ENCODE measurements at places on chromosomes 2 and 18.

GRCh38 chr2:1509271-1510065 lies 96.2 kb downstream of the TPO start:
- no peak for DNase-seq

DNA sequence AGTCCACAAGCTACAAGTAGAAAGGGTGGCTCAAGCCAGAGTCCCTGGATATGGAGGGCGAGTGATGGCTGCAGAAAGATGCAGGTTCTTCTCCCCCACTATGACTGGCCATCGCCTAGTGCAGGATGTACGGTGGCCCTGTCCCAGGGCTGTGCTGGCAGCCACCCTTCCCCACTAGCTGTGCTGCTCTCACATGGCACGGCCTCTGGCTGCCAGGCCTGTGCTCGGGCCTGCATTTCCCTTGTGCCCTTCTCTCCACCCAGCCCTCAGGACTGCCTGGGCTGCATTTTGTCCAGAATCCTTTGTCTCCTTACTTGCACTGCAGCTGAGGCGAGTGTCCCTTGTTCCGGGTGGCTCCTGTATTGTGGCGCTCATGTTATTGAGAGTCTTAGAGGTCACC lies 1.6 kb upstream of the RAMP1 start:
- no peak for DNase-seq

DNA sequence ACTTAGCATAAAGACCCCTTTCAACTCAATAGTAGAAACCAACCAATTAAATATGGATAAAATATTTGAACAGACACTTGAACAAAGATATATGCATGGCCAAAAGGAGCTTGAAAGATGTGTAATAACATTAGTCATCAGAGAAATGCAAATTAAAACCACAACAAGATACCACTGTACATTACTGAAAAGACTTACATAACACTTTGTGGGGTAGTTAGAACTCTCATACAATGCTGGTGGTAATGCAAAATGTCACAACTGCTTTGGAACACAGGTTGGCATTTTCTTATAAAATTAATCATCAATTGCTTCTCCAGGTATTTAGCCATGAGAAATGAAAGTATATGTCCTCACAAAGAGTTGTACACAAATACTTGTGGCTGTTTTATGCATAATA lies 60.7 kb downstream of the TTC27 start:
- DNase-seq, result no peak

DNA sequence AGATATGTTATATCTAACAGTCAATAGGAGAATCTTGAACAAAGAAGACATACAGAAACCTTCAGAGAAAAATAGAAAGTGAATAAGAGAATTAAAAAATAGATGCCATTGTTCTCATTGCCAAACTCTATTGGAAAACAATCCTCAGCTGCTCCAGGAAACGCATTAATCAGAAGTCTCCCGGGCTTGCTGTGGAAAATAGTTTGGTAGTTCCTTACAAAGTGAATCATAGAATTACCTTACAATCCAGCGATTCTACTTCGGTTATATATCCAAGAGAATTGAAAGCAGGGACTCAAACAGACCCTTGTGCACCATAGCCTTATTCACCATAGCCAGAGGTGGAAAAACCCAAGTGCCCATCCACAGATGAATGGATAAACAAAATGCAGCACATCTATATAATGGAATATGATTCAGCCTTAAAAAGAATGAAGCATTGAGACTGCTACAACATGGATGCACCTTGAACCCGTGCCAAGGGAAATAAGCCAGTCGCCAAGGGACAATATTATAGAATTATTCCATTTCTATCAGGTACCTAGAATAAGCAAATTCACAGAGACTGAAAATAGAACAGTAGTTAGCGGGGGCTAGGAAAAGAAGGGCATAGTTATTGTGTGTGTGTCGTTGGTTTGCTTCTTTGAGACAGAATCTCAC lies 21.9 kb upstream of the CHRNA1 start:
- DNase-seq, result no peak

DNA sequence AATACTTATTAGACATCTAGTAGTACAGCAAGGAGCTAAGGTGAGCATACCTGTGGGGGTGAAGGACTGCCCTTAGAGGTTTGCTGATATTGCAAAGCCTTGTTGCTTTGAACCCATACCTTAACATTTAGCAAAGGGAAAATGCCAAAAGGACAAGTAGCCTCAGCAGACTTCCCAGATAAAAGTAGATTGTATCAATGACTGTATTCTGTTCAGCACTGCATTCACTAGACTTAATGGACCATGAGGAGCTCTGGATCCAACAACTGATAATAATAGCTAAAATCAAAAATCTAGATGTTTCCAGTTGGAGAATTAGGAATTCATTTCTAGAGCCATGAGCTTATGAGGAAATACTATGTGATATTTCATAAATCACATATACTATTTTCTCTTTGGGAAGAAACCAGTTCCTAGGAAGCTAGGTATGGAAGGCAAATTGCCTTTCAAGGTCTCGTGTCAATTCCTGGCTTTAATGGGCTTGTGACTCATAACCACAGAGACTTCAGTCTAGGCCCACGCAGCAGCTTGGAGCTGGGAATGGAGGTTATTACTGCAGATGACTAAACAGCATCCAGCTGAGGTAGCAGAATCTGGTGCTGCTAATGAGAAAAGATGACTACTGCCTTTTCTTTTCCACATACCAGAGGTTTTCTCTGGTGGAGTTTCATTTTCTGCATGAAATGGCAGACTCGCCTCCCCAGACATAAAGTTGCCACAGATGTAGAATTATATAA lies 191.2 kb upstream of the NABP1 start:
- DNase-seq, result peak; percentile 29

DNA sequence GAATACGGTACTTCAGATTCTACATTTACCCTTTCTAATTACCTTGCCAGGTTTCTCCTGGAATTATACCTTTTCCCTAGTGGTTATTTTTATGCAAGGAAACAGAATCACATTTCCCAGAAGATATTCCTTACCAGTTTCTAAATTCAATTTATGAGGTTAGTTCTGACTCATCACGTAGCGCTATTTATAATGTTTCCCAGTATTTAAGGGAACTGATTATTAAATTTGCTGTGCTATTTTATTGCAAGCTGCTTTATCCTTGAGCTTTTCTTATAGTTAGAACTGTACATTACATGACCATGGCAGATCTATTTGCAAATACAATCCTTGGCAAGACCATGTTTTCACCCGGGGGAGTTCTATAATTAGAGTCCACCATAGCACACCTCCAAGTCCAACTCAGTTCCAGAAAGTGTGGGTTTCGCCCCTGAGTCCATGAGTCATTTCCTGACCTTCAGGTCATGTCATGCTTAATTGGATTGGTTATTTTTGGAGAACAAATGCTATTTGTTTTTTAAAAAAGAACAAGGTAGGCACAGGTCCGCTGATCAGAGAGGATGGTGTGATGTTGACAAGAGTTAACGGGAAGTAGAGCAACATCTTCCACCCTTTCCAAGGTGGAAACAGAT lies 126.6 kb downstream of the ZNF532 start:
- DNase-seq, result no peak

DNA sequence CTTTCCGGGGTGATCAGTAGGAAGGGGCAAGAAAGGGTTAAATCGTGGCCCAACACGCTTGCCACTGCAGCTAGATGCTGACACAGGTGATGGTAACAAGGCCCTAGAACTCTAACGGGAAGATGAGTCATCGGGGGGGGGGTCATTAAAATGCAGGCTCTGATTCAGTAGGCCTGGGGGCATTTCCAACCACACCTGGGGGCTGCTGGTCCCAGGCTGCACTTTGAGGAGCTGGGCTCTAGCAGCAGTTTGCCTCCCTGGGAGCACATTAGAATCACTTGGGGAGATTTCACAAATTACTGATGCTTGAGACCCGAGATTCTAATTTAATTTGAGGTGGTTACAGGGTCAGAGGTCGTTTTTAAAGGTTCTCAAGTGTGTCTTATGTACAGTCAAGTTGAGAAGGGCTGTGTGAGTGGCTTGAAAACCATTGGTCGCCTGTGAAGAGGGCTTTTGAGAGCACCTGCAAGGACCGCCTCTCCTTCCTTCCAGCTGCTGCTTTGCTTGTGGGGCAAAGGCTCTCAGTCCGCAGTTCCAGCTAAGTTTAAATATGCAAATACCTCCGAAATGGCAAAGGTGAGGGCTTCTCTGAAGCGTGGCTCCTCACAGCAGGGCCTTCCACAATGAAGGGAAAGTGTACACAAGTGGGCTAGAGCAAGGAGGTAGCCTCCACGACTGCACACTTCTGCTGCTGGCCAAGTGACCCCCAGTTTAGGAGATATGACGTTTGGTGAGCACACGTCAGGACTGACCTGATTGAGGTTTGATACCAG lies 128.0 kb upstream of the MSH6 start:
- no peak for DNase-seq

- peak; percentile 21 for DNase-seq
Observed at GRCh38 chr2:96501471-96501874, 3.7 kb downstream of the NEURL3 start.

DNA sequence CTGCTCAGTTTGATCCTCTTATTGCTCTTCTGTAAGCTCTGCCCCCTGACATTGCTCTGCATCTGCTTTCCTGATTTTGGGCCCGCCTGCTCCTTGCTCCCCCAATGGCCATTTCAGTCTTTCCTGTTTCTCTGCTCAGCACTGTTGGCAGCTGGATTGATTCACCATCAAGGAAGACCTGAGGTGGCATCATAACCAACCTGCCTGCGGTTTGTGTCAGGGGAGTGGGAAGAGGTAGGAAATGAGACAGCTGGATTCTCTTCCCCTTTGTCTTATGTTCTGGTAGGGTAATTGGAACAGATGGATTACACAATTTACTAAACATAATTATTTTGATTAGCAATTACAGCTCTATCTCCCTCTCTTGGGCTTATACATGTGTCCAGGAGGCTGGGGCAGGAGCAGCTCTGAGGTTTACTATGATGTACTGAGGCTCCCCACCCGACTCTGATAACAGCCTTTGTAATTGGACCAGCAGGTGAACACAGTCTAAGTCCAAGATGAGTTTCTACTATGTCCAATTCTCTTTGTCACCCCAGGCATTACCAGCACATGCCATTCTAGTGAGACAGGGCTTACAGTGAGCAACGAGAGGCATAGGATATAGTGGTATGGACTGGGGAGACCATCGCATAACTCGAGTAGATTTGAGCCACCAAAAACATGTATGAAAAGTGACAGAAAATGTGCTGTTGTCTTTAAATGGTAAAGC lies 151.8 kb upstream of the MMADHC start:
- no peak for DNase-seq

GRCh38 chr18:58363767-58364540 lies 264.9 kb downstream of the ALPK2 start:
- no peak for DNase-seq

DNA sequence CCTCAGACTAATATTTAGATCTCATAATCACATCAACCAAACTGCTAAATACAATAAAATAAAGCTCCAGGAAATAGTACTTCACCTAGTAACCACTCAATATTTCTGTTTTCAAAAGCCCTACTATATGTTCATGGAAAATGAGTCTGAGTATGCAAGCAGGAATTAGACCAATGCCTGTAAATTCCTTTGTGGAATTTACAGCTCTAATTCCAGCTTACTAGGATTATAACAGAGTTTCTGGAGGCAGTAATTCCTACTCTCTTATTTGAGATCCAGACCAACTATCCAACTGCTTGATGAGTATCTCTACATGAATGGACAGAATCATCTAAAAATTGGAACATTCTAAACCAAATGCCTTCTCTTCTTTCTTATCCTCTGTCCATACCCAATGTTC lies 11.6 kb downstream of the CDKL4 start:
- no peak for DNase-seq

DNA sequence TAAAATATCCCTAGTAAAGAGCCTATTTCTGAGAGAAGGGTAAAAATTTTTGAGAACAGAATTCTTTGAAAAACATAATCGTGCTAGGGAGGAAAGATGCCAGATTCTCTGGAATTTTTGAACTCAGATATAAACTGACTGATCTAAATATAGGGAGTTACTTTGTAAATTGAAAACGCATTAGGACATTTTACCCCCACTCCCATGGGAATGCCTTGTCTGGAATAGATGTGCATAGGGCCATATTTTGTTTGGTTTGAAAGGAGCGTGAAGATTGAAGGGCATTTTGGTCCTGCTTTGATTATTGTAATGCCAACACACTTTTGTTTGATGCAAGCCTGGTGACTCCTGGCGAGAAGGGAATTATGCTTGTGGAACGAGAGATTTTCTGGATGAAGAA lies 158.7 kb upstream of the DPP10 start:
- DNase-seq, result no peak

DNA sequence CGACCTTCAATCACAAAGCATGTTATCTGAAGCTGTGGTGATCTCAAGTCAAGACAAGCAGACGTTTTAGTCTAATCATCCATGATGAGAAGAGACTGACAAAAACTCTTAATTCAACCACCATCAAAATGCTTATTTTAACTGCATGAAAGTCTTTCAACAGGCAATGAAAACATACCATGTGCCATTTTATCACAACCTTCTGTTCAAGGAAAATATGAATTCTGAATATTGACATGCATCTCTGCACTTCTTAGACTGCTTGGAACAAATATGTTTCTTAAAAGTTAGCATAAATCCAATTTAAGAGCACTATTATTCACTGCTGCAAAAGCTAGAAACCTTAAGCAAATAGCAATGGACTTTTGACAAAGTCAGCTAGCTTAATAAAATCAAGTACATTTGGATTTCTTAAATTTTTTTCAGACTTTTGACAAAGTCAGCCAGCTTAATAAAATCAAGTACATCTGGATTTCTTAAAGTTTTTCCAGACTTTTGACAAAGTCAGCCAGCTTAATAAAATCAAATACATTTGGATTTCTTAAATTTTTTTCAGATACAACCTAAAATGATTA lies 70.9 kb downstream of the OLA1 start:
- no peak for DNase-seq

DNA sequence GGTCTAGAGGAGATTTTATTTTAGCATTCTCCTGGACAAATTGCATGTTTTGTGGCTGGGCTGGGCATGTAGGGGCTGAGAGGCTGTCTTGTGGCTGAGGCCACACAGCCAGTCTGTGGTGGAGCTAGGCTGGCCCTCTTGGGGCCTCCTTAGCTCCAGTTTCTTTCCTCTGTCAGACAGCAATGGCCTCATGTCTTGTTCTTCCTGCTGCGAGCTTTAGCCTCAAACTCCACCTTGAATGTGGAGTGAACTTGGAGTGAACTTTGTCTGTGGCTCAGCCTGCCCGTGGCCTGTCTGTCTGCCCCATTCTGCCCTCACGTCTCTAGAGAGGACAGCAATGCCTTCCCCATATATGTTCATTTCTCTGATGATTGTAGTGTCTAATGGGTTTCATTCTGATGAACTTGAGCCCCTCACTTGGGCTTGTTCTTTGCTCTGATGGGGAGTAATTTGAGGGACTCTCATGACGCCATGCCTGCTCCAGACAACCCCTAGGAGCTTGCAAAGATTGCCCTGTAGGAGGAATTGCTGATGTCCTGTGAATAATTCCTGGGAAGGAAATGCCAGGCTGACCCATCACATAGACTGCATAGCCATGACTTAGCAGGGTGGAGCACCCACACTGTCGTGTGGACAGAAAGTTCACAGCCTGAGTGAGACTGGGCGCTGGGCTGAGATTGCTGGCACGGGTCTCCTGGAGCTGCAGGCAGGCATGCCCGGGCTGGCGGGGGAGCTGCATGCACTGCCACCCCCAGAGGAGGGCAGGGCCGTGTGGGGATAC lies 42.6 kb downstream of the ASAP2 start:
- no peak for DNase-seq

- no peak for DNase-seq
Observed at GRCh38 chr2:118133916-118134315, 45.6 kb downstream of the INSIG2 start.

GRCh38 chr2:236706288-236706687 lies 136.7 kb downstream of the ACKR3 start:
- DNase-seq, result no peak

All from activated CD4-positive, alpha-beta T cell treated with anti-CD3 and anti-CD28 coated beads, Interleukin-2, amount 50 U/mL, for 48 hours (primary cell).